Aortic smooth muscle cell (primary cell): ENCODE measurements at places on chromosomes 3 and 15. TPM values are rescaled to one million over a fixed set of nuclear protein-coding genes. Genes with fewer than 3 reads are reported as not detected.

The SLC9C1 gene
- 0.13 and 0.44 TPM in 2 replicates for total RNA-seq

The NMB gene
- total RNA-seq: 1.7 and 1.8 TPM in 2 replicates

The TADA3 gene
- total RNA-seq: 65.0 and 73.8 TPM in 2 replicates

The MGA gene
- total RNA-seq: 27.6 and 35.5 TPM in 2 replicates

The CPLX3 gene
- total RNA-seq: under 0.01 TPM in 1 of 2 replicates, not detected in the other
